ENCODE measurements at places on chromosomes 6 and 20.

DNA sequence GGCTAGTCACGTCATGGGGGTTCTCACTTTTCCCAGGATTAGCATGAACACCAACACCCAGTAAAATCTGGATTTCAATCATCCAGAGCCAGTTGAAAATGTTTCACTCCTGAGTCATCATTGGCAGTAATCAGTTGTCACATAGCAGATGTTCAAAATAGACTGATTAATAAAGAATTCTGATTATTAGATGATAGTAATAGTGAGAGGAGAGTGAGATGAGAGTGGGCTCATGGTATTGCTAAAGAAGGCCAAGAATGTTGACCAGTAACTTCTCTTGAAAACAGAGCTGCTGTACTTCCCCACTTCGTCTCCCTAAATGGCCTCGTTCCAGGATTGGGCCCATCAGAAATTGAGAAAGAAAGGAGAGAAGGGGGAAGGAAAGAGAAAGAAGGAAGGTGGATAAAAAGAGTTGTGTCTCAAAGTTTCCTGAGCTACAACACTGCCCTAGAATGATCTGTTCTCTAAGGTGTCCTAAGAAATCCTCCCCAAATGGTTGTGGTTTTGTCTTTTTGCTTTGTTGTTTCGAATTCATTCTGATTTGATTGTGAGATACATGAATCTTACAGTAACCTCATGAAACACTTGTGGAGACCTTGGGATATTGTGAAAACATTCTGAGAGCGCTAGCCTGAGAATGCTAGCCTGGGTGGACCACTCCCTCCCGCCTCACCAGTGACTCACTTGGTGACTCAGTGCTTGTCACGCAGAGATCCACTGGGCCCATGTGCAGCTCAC, 502.2 kb upstream of the JARID2 start:
- no peak for DNase-seq

GRCh38 chr6:33886673-33887144, 82.9 kb upstream of the MLN start:
- no peak for DNase-seq

- no peak for DNase-seq
These were observed 10.7 kb upstream of the TNFAIP3 start for GRCh38 chr6:137856138-137856898.

GRCh38 chr6:105983763-105984162, 102.4 kb upstream of the PRDM1 start:
- DNase-seq: no peak

DNA sequence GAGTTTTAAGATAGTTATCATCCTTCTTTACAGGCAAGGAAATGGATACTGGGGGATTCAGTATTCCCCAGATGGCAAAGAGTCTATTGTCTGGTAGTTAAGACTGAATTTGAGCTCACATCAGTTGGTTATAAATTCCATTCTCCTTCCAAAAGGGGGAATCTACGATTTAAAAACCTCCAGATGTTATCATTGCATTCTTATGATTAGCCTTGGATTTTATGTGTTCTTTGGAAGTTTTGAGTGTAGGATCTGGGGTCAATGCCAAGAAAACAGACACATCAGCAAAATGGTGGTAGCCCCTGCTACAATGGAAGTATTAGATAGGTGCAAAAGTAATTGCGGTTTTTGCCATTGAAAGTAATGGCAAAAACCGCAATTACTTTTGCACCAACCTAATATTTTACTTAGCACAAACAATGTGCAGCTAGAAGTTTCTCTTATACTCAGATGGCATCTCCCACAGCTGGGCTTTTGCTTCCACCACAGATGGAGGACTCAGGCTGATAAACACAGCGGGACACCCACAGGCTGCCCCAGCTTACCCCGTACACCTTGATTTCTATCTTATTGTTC, 168.2 kb upstream of the RIN2 start:
- DNase-seq: no peak

GRCh38 chr6:11179419-11180202, 52.9 kb downstream of the NEDD9 start:
- no peak for DNase-seq

DNA sequence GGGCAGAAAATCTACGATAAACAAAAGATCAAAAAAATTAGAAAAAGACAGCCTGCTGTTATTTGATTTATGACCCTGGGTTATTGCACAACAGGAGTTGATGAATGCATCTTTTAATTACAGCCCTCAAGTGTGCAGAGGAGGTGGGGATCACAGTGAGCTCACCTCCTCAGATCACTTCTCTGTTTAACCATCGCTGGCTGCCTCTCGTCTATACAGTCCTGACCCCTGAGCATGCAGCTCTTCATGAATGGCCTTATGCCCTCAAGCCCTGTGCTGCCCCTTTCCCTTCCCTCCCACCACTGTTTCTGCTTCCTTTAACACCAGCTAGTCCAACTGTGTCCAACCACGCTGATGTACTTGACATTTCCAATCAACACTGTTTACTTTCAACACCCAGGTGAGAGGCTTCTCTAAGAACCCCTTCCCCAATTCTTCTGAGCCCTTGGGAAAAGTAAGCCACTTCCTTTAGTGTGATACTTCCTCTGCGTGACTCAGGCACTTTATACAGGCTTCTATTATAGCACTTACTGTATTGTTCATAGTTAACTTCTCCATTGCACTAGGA, 60.6 kb upstream of the RIPOR2 start:
- DNase-seq: no peak

DNA sequence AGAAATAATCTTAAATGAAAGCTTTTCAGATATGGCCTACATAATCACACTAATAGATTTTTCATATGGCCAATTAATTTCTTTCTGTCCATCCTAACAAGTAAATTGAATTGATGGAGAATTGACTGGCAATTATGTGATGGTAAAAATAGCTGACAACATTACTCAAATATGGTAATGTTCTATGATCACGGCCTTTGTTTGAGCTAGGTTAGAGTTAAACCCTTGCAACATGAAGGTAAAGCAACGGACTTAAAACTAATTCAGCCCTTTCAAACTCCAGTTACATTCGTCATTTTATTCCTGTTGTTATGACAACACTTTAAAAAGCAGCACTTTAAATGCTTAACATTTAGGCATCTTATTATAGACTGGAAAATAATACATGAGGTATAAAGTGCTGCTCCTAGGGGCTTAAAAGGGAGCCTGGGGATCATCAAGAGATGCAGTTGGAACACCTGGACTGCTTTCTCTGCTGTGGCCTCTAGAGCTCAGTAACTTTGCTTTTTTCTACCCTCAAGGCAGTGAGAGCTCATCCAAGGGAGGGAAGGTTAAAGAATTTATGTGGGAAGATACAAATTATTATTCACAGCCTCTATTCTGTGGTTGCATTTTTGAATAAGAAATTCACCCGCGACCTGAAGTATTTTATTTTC, 46.9 kb downstream of the RIPOR2 start:
- DNase-seq: no peak

GRCh38 chr6:19715167-19715551, 122.0 kb upstream of the ID4 start:
- no peak for DNase-seq

- no peak for DNase-seq
These were observed 1009.4 kb upstream of the FLRT3 start for GRCh38 chr20:15346657-15347280.

- no peak for DNase-seq
These were observed 1.2 kb downstream of the SAYSD1 start for GRCh38 chr6:39113788-39114187.

- DNase-seq: no peak
These were observed 227.5 kb downstream of the UST start for GRCh38 chr6:148974351-148974750.

DNA sequence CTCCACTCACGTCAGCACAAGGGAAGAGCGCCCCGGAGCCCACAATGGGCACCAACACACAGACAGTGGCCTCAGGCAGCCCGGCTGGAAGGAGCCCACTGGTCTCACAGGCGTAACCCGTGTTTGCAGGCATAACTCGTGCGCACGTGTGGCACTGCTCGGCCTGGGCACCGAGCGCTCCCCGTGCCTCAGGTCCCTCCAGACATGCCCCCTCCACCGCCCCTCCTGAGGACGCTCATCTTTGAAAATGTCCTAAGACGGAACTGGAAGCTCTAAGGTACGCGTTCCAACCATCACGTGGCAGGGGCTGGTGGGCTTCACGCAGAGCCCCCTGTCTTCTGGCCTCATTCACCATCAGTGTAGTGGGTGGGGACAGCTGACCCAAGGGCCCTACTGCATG, 44.6 kb downstream of the SSR1 start:
- DNase-seq: no peak

- DNase-seq: no peak
These were observed 12.8 kb upstream of the ELOVL5 start for GRCh38 chr6:53361549-53362031.

DNA sequence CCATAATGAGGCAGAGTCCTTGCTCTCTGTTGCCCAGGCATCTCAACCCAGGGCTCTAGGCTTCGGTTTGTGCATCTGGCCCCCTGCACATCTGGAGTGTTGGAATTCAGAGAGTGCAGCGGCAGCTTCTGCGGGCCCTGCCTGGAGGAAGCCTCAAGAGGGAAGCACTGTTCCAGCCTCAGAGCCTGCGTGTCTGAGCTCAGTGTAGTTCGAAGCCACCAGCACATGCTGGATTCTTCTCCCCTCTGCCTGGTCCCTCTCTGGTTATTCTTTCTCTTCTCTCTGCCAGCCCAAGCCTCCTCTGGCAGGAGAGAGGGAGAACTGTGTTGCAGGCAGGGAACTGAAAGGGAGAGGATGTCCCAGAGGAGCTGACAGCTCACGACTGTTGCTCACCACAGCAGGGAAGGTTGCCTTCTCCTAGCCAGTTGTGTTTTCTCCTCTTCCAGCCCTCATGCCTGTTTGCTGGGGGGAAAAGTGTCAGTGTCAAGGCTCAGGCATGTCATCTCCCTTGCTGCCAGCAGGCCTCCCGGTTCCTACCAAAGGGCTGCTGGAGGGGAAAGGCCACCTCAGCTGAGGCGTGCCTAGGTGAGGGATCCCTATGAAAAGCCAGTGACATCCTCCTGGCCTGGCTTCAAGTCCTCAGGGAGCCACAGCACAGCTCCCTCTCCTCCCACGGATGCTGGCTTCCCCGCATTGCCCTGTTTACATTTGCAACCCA, 126.0 kb upstream of the LRFN2 start:
- DNase-seq: no peak

GRCh38 chr20:36017048-36017951, 48.9 kb downstream of the CNBD2 start:
- no peak for DNase-seq

DNA sequence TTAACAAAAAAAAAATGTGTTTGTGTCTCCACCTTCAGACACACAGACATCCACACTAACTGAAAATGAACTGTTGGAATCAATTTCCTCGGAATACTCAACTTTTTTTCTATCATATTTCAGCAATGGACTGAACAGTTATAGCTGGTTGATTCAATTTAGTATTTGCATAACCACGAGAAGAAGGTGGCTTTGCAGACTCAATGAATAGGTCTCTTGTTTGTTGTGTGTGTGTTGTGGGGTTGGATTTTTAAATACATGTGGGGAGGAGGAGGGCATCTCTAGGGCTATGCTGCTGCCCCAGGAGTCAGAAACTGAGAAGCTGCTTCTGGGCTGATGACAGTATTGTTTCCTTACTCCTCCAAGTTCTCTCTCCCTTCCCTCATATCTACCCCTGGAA, 28.7 kb downstream of the TFAP2A start:
- DNase-seq: no peak

GRCh38 chr6:156771047-156771446, 6.1 kb upstream of the ARID1B start:
- DNase-seq: no peak

DNA sequence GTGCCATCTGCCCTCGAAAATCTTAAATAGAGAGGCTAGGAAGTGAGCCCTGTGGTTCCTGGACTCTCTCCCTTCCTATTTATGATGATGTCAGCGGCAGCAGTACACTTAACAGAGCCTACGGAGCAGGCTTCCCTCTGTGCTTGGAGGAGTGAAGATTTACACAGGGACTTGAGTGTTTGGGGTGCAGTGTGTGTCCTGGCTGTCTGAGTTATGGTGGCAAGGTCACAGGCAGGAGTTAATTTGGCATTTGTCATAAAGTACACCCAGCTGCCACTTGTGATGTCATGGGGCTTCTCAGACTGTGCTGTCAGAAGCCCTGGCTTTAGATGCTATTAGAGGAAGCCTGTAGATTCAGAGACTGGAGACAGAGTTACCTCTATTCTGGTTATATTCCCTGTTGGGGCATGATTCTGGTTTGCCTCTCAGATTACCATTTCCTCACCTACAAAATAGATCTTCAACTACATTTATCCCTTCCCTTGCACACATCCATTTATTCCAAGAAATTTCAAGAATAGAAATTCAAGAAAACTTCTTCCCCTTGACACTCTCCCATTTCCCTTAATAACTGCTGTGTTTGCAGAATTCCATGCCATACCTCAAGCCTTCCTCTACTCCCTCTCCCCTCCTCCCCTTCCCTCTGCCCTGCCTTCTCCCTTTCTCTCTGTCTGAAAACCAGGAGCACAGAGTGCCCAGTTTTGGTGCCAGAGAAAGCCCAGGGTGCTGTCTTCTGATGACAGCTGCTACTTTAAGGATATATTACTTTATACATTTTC, 72.1 kb downstream of the SLC24A3 start:
- no peak for DNase-seq

GRCh38 chr6:147621263-147621662, 112.8 kb downstream of the SAMD5 start:
- no peak for DNase-seq

DNA sequence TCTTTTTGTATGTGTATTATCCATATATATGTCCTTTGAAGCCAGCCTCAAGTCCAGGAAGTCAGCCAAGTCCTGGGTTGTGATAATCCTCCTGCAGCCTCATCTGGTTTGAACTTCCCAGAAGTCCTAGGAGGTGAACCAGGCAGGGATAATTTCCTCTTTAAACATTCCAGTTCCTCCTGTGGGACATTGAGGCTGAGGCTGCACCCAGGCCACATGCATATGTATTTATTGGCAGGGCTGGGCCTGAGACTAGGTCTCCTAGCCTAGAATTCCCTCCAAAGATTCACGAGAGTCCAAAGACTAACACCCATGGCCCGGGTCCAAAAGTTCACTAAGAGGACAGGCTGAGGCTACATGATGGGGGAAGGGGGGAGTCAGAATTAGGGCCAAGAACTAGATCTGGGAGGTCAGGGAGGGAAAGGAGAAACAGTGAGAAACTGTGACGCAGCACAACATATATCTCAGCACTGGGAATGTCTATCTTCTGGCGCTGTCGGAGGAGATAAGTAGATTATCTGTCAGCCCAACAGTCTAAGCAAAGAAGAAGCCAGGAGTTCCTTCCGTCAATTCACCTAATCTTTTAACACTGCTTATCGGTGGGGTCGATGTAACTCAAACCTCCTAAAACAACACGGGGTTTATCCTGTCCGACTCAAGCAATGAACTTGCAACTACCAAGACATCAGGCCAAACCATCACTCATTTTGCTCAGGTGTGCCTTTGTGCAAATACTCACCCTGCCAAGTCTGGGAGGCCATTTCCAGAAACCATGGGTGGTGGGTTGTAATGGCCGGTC, 43.3 kb downstream of the SNX5 start:
- no peak for DNase-seq

GRCh38 chr6:168152980-168153379, 74.0 kb upstream of the FRMD1 start:
- no peak for DNase-seq

- no peak for DNase-seq
These were observed 23.7 kb downstream of the TRAF3IP2 start for GRCh38 chr6:111581957-111582356.

- no peak for DNase-seq
These were observed 266.0 kb downstream of the SLC24A3 start for GRCh38 chr20:19478320-19478895.
